ENCODE measurements at places on chromosomes 2 and 18.

DNA sequence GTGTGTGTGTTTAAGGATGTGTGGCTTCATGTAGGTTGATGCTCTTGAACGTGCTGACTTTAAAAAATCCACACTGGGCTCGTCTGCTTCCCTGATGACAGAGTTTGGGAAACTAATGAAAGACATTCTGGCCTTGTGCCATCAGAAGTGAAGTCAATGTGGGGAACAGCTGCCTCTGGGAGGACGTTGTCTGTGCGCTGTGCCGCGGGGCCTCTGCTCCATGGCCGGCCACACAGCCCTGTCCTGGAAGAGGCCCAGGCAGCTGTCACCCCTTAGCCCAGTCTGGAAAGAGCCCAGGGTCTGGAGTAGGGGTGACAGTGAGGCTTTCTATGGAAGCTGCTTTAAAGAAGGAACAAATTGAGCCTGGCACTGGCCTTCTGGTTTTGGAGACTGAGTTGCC is 155.8 kb downstream of the SH3RF3 start:
- DNase-seq: no peak

GRCh38 chr2:231312066-231312465 is 83.4 kb upstream of the B3GNT7 start:
- DNase-seq: no peak

DNA sequence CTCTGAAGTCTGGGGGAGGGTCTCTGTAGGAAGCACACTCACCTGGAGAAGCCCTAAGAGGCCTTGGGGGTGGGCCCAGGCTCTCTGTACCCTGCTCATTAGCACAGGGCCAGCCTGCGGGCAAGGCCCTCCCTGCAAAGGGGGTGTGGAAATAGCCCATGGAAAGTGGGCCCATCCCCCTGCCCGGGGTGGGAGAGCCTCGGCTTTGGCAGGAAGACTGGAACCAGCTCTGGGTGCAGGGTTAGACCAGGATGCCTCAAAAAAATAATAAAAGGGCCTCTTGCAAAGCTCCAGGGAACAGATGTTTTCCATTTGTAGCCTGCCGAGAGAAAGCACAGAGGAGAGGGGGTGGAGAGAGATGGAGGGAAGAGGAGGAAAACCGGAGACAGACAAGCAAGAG is 98.7 kb downstream of the STPG4 start:
- DNase-seq: no peak

DNA sequence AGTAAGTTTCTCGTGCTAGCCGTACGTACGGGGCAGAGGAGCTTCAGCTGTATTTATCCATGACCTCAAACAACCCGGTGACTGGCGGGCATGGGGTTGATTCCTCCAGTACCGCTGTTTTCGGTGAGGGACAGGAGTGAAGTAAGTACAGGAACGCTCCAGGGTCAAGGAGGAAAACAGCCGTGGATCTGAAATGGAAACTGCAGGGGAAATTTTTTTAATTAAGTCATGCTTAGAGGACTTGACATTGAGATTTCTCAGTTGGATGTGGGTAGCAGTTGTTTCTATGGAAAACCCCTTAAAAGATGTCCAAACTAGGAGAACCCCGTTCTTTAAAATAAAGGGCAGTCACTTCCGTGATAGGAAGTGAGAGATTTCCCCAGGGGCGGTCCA is 1.2 kb downstream of the RAB12 start:
- DNase-seq: no peak

- no peak for DNase-seq
Observed at GRCh38 chr2:208609166-208609804, 202.7 kb downstream of the PTH2R start.

GRCh38 chr2:14642499-14642898 is 10.0 kb downstream of the LRATD1 start:
- DNase-seq: no peak

DNA sequence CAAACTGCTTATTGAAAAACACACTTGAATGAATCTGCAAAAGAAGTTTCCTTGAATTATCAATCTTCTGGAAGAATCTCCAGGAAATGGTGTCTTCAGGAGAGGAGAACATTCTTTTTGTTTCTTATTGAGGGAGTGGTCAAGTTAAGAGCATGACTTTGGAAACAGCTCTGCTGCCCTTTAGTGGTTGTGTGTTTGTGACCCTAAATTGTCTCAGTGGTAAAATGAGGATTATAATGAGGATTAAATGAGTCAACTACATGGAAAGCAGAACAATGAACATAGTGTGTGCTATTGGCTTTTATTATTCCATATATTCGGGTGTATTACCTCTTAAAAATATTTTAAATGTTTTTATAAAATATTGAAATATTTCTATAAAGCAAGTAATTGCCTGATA is 44.8 kb upstream of the TANC1 start:
- no peak for DNase-seq
